Activated naive CD8-positive, alpha-beta T cell treated with anti-CD3 and anti-CD28 coated beads, Interleukin-2, amount 10 ng/mL, durations not matched to agents 7 days and 5 days (primary cell): ENCODE measurements at places on chromosomes 12 and 14. TPM values are rescaled to one million over a fixed set of nuclear protein-coding genes. Genes with fewer than 3 reads are reported as not detected.

The ITPK1 gene
- total RNA-seq, result 94.1 TPM

The RAB15 gene
- total RNA-seq, result 2.7 TPM

The SIX6 gene
- total RNA-seq, result not detected

The GPR65 gene
- total RNA-seq, result 23.6 TPM

The ISCU gene
- total RNA-seq, result 86.8 TPM

The WNT1 gene
- 2.0 TPM for total RNA-seq

The PDZRN4 gene
- not detected for total RNA-seq

The SLC25A47 gene
- total RNA-seq, result not detected

The HOXC12 gene
- not detected for total RNA-seq

The TMEM30B gene
- total RNA-seq, result 1.6 TPM

The JPH4 gene
- not detected for total RNA-seq

The GPR84 gene
- total RNA-seq, result 0.39 TPM

The HSP90B1 gene
- 304 TPM for total RNA-seq

The CACNA2D4 gene
- total RNA-seq, result 10.4 TPM

DNA sequence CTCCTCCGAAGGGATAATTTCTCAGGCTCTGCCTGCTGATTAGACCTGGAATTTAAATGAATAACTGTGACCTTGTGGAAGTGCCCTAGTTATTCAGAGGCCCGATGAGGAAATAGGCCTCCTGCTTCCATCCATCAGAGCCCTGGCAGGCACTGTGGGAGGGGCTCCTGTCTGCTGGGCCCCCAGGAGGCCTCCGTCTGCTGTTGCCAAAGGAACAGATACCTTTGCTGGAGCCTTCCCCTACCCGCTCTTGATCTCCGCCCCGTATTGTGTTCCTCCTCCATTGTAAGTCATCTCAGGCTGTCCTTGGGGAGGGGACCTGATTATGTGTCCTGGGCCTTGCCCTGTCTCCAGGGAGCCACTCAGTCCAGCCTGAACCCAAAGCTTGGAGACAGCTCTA, 112.3 kb downstream of the NRXN3 start:
- no peak for DNase-seq

- no peak for DNase-seq
These were observed 31.6 kb downstream of the WBP11 start for GRCh38 chr12:14771651-14772137.

DNA sequence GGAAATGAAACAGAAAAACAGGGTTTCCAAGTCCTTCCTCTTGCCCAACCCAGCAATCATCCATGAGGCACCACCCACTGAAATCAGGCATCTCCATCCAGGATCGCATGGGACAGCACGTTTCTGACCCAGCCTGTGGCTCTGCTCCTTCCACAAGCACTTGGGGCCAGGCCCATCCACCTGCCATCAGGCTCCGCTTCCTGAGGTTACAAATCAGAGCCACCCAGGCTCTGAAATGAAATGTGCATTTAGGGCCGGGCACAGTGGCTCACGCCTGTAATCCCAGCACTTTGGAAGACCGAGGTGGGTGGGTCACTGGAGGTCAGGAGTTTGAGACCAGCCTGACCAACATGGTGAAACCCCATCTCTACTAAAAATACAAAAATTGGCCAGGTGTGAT, 717 bp upstream of the KRT78 start:
- no peak for DNase-seq

DNA sequence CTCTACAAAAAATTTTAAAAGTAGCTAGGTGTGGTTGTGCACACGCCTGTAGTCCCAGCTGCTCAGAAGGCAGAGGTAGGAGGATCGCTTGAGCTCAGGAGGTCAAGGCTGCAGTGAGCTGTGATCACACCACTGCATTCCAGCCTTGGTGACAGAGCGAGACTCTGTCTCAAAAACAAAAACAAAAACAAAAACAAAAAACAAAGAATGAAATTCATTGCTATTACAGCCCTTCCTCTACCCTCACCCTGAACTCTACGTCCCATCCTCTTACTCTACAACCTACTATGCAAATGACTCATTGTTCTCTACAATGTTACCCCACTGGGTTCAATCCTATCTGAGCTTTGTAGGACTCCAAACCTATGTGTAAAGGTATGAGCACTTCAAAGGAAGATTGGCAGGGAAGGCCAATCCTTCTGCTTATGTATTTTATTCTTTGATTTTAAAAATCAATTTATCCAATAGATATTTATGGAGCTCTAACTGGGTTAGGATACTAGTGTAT, 39.3 kb downstream of the NINJ2 start:
- no peak for DNase-seq

DNA sequence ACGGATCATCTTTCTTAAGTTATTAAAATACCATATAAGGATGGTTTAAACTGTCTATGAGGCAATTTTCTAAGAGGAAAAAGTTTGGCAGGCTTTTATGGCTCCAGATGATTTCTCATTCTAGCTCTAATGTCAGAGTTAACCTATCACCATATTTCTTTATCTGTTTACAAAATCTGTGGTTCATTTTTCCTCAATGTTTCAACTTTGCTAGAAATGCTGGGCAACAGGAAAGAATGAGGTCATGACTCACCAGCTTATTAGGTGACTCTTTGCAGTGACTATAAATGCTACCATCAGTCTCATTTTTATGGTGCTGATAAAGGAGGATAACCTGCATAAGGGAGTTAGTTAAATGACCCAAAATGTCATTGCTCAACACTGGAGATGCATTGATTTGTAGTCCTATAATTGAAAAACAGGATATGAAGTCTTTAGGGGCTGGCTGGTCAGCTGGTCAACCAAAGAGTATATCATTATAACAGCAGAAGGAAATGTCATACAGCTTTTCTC, 45.3 kb upstream of the RAP1B start:
- no peak for DNase-seq

DNA sequence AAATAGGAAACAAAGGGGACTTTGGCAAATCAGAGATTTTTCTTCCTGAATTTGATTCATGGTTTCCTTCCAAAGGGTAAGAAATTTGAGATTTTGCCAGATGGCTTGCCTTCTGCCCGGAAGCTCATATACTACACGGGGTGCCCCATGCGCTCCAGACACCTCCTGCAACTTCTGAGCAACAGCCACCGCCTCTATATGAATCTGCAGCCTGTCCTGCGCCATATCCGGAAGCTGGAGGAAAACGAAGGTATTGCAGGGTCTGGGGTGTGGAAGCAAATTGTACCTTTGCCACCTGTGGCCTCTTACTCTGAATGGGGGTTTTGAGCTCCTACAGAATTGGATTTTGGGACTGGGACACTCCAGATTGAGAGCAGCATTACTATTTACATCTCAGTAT, 63.5 kb downstream of the FRMD6 start:
- DNase-seq, result no peak

GRCh38 chr12:109818905-109819500, 14.2 kb downstream of the TRPV4 start:
- DNase-seq, result no peak

DNA sequence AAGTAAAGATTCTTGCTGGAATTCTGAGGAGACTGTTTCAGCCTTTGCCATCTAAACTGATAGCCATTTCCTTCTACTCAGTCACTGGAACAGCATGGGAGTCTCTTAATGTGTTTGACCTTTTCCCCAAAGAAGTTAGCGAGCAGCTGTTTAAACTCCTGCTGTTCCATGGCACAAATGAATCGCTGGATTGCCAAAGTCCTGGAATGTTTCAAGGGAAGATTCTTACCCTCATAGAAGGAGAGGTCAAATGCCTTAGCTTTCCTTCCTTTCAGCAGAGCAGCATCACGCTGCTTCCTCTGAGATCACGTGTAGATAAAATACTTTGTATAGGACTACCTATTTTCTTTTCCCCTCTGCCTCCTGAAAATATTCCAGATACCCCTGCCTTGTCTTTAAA, 10.5 kb upstream of the NR2C1 start:
- DNase-seq, result no peak

DNA sequence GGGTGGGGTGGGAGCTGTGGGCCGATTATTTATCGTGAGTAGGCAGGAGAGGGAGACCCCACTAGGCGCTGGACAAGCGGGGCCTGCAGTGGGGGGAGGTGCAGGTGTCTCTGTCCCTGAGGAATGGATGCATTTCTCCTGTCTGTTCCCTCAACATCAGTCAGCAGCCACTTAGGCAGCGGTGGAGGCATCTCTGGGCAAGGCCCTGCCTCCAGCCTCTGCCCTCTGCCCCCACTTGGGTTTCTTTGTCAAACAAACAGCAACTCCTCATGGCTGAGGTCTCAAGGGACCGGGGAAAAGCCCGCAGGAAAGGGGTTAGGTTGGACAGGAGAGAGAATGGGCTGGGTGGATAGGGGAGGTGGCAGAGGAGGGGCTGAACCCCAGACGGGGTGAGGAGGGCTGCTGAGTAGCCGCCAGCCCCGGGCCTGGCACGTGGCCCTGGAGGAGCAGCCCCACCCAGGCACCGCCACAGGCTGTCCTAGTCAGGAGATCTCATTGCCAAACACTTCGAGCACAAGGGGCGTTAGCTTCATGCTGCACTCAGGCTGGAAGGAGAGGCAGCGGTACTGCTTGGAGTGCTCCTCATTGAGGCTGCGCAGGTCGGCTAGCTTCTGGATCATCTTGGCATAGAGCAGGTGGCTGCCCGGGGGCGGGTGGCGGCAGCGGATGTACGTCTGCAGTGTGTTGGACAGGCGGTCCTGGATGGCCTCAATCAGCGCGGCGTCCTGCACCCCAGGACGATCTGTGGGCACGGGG, 24.7 kb upstream of the HDAC7 start:
- no peak for DNase-seq

DNA sequence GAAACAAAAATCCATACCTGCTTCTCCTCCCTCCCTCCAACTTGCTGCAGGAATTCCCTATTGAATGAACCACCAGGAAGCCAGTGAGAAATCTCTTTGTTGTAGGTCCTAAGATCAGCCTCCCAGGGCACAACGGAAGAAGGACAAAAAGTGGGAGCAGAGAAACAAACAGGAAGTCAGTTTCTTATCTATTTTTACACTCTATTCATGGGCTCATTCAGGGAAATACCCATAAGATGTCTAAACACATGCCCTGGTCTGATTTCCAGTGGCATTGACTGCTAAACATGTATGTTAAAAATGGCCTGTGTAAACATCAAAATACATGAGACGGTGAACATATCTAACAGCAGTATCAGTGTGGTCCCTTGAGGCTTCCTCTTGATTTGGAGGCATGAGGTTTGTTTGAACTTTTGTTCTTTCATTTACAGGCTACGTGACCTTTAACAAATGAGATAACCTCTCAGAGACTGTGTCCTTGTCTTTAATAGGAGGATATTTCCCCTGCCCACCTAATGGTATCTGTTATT, 18.8 kb downstream of the GPR65 start:
- no peak for DNase-seq

- no peak for DNase-seq
These were observed 28.4 kb downstream of the IRAK3 start for GRCh38 chr12:66217342-66217917.

GRCh38 chr12:24404086-24404815, 454.8 kb upstream of the SOX5 start:
- DNase-seq, result no peak

DNA sequence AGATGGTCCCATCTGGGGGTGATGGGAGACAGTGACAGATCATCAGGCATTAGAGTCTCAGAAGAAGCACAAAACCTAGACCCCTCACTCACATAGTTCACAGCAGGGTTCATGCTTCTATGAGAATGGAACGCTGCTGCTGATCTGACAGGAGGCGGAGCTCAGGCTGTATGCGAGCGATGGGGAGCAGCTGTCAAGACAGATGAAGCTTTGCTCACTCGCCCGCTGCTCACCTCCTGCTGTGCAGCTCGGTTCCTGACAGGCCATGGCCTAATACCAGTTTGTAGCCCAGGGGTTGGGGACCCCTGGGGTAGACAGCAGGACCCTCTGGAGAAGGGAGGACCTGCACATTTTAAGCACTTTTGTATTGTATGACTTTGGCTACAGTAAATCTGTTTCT, 111.2 kb downstream of the LGMN start:
- no peak for DNase-seq

DNA sequence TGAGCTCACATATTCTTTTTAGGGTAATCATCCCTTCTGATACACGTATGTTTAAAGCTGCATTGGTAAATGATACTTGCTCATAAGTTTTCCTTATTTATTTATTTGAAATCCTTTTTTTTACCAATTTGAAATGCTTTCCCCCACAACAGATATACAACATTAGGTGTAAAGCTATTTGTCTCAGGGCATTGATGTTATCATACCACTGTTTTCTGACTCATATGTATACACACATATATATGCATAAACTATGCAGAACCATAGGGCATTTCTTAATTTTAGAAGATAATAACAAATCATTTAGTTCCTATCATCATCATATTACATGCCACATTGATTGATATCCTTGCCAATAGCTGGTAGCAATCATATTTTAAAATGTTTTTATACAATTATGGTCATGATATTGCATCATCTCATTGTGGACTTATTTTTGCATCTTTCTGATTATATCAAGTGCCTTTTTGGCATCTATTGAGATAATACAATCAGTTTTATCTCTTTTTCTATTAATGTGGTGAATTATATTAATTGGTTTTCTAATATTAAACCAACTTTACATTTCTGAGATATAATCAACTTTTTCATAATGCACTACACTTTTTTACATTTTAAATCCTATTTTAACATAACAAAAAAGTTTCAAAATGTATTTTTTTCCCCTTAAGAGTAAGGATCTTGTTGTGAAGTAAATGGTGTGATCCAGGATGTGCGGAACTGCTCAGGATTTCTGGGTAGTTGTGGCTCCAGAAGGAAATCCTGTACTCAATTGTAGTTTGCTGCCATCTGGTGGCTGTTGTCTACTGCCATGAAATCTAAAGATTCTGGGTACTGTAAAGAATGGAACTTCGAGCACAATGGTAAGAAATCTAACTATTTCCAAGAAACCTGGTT, 16.7 kb downstream of the OR9K2 start:
- no peak for DNase-seq

GRCh38 chr14:81382517-81383225, 17.5 kb downstream of the STON2 start:
- DNase-seq, result no peak

GRCh38 chr12:14802721-14803010, 612 bp downstream of the WBP11 start:
- DNase-seq, result no peak

DNA sequence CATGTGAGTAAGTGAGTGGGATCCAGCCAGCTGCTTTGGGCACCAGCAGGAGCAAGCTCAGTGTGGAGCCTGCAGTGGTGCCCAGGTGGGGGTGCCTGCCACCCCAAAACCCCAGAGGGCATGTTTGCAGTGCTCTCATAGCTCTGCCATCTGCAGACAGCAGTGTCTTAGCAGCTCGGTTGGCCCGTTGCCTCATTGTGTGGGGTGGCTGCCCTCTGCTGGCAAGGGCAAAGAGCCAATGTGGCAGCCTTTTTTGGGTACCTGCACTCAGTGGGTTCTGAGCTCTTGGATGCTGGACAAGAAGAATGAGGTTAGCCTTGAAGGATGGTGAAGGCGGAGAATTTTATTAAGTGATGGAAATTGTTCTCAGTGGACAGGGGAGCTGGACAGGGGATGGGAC, 52.3 kb downstream of the NEUROD4 start:
- peak; percentile 79 for DNase-seq

- DNase-seq, result no peak
These were observed 13.3 kb upstream of the ANAPC5 start for GRCh38 chr12:121365416-121366062.

DNA sequence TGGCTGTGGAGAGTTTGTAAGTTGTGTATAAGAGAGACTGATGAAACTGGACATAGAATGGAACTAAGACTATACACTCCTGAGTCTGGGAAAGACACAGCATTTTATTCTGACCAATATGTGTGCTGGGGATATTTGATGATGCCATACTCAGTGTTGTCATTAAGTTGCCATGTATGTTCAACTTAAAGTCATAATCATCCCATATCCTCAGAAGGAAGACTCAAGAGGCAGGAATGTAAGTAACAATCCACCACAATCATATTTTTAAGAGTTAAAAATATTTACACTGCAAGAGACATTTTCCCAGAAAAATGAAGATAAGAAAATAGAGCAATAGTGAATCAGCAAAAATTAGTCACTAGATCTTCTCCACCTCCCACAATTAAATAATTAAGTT, 120.1 kb downstream of the MDGA2 start:
- DNase-seq, result no peak
